ENCODE measurements at places on chromosomes 6 and 20.

GRCh38 chr6:113862112-113862511, 5.0 kb downstream of the MARCKS start:
- no peak for DNase-seq

GRCh38 chr6:73610444-73611275, 43.1 kb downstream of the SLC17A5 start:
- DNase-seq = no peak

GRCh38 chr20:61659246-61659993, 406.3 kb downstream of the TAF4 start:
- DNase-seq = no peak

GRCh38 chr6:38316099-38316868, 323.4 kb downstream of the BTBD9 start:
- DNase-seq = no peak

DNA sequence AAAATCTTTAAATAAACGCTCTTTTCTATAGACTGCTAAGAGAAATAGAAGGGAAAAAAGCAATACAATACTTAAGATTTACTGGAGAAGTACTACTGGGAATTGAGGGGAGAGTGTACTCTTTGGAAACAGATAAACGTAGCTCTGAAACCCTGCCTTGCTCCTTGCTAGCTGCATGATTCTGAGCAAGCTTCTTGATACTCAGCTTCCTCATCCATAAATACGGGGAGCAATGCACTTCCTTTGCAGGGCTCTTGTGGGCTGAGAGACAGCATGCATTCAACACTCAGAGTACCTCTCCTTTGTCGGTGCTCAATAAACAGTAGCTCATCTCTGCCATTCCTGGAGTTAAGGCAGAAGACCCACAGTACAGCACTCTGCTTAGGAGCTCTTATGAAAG, 159.7 kb downstream of the BTBD9 start:
- DNase-seq = no peak

DNA sequence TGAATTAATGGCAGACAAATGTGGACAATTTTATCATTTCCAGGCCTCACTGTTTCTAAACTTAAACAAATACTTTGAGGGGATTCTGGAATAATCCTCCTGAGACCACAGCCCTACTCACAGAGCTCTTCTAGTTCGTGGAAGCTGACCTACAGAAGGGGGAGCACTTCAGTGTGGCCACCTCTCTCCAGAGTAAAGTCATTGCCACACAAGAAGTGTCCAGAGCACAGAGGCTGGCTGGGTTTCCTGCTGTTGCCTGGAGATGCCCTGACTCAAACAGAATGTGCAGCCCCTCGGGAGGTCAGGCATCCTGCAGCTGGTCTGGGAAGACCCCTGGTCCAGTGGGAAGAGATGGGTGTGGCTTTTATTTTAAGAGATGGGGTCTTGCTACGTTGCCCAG, 110.9 kb downstream of the QRSL1 start:
- no peak for DNase-seq

GRCh38 chr20:9075264-9076095, 6.6 kb downstream of the PLCB4 start:
- DNase-seq = no peak

DNA sequence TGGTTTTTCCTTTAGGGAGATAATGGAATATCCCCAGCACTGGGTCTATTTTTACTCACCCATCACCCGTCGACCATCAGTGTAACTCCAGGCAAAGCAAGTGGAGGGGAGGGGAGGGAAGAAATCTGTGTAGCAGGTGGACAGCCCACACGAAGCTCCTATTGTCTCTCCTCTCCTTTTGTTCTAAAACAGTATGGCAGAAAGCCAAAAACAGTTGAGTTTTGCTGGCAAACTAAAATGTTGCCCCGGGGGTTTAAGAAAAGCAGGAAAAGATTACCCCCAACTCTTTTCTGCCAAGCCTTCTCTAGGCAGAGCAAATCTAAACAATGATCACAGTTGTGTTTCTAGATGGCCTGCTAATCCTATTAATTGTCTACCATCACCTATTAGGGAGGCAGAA, 89.7 kb downstream of the PREP start:
- no peak for DNase-seq

GRCh38 chr6:139028215-139028657, 309 bp upstream of the ABRACL start:
- no peak for DNase-seq

- no peak for DNase-seq
These were observed 17.8 kb downstream of the CD93 start for GRCh38 chr20:23068283-23068682.

- no peak for DNase-seq
These were observed 8.6 kb upstream of the LBP start for GRCh38 chr20:38337561-38338140.

DNA sequence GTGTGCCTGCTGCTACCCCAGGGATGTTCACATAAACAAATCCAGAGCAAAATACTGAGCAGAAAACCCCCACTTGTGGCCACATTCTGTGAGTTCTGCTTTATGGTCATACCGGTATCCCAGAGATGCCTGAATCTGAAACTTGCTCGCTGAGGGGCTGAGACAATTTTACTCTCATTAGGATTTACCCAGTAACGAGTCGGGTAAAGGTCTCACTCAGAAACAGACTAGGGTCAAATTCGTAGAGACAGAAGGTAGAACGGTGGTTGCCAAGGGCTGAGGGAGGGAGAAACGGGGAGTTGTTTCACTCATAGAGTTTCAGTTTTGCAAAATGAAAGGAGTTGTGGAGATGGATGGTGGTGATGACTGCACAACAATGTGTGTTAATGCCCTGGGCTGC, 45.4 kb upstream of the NKX2-2 start:
- no peak for DNase-seq

GRCh38 chr6:167979436-167980139, 17.9 kb upstream of the KIF25 start:
- DNase-seq = no peak

DNA sequence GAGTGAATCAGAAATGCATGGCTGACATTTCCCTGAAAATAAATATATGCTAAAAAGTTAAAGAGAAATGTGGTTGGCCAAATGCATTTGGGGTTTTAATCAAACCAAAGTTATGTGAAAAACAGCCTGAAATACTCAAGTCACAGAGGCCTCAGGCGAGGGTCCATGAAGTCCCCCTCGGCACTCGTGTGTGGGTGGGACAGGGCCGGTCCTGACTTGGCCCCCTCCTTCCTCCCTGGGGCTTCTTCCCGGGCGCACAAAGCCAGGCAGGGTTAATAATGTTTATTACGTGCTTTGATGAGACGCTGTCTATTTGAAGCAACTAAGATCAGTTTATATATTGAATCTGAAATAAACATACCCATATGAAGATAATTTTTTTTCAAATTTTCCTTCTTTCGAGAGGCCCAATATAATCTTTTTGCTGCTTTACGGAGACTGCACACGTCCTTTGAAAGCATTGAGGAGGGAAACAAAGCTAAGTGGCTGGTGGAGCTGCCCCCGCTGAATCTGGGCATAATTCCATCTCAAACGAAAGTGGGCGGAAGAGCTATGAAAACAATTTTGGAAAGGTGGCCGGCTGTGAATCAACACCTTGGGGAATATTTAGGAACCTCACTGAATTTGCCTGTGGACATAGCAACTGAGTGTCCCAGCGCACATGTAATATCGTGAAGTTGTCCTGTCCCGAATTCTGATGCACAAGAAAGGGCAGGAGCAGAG, 55.8 kb upstream of the SMOC2 start:
- no peak for DNase-seq

DNA sequence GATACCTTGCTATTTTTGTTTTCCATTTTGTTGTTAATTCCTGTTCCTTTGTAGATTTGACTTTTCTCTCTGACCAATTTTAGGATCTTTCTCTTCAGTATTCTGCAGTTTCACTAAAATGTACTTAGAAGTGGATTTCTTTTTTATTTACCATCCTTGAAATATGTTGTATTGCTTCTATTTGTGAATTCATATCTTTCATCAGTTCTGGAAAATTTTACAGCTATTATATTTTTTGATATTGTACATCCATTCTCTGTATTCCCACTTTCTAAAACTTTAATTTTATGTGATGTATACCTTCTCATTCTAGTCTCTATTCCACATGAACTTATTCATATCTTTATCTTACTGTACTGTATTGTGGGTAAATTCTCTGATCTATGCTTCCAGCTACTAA, 9.7 kb upstream of the ALDH8A1 start:
- DNase-seq = no peak

DNA sequence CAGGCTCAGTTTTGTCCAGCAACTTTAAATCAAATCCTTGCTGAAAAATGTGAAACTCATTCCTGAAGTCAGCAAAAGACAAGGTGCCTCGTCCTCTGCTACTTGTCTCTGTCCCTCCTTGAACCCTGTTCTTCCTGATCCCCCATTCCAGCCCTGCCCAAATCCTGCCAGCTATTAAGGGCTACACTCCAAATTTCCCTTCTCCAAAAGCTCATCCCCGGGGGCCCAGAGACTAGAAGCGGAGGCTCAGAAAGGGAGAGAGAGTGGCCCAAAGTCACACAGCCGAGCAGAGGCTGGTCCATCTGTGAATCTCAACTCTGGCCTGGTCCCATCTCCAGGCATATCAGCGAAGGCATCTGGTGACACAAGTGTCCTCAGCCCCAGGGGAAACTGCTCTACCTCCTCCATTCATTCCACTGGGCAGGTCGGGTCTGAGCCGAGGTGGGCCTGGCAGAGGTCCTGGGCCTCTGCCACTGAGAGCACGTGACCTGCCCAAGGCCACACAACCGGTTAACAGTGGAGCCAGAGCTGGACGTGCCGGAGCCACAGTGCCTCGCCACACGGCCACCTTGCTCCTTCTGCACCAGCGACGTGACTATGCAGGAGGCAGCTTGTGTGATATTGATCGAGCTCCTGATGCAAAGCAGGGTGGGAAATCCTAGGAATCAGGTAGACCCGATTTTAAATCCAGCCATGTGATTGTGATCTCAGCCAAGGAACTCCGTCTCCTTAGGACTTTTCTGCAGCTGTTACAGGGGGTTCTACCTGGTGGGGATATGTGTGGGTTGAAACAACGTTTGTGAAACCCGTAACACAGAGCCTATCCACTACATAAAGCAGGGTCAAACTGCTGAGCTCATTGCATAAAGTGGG, 28.6 kb downstream of the NOL4L start:
- DNase-seq = no peak

DNA sequence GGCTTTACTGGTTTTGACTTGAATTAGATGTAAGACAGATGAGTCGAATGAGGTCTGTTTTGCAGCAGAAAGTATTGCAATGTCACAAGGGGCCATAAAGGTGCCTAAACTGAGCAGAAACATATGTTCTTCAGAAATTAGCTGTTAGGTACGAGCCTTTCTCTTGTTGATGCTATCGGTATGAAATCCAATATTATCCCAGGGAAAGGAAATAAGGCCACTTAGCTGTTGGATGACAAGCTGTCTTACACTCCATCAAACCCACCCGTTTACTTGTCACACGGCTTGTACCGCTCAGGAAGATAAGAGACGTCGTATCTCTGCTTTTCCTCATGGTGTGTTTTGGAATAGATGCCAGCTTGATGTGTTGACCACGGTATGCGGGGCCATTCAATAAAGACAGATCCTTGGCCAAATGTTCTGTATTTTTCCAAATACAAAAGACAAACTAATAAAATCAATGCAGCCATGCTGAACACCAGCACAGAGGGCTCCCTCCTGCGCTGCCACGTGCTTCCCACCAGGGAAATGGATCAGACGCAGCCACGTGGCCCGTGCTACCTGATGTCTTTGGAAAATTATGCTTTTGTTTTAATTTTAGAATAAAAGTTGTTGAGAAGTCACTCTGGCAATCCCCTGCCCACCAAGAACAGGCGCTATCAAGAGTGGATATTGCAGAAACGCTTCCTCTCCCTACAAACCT, 255.9 kb upstream of the SULF2 start:
- DNase-seq = no peak

- DNase-seq = no peak
These were observed 706.3 kb downstream of the TFAP2A start for GRCh38 chr6:9708600-9708999.

GRCh38 chr6:10555625-10556309, 34.6 kb downstream of the GCNT2 start:
- no peak for DNase-seq

GRCh38 chr20:29878281-29878741, 1379.2 kb upstream of the DEFB115 start:
- no peak for DNase-seq

- DNase-seq = no peak
These were observed 129.6 kb downstream of the CD24 start for GRCh38 chr6:106844930-106845329.

GRCh38 chr6:47438481-47439347, 38.9 kb upstream of the CD2AP start:
- DNase-seq = no peak

DNA sequence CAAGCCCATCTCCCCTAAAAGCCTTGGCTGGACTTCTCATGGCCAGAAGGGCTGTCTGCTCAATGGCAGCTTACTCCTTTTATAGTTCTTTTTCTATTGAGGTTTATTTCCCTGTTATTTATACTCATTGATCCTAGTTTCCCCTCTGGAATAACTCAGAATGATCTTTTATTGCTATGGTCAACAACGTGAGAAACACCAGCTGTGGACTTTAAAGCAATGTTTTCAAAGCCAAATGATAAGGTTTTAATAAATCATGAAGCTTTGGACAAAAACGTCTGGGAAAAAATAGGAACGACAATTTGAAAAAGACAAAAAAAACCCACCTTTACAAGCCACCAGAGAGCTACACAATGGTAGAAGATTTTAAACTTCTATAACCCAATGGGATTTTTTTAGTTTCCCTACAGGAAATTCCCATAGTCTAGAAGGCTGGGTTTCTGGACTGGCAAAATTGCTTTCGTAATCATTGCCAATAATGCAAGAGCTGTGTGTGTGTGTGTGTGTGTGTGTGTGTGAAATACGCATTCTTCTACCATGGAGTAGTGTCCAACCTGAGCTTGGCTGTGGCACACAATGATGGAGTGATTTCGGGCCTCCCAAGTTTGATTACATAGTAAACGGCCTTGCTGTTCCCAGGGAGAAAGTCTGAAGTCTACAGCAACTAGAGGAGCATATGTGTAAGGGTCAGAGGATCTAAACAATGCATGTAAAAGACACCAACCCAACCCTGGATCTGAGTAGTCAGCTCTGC, 396.0 kb downstream of the SYNE1 start:
- DNase-seq = no peak

- DNase-seq = no peak
These were observed 954.7 kb upstream of the ADGRB3 start for GRCh38 chr6:67680297-67680932.

DNA sequence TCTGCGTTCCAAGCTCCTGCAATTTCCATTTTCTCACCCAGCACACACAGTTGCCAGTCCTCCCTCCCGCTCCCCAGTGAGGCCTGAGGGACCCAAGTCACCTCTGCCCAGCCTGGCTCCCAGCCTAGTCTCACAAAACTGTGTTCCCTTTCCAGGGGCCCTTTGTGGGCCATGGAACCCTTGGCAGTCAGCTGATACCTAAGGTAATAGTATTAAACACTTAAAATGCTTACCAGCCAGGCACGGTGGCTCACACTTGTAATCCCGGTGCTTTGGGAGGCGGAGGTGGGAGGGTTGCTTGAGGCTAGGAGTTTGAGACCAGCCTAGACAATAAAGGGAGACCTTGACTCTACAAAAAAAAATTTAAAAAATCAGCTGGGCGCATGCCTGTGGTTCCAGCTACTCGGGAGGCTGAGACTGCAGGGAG, 3.2 kb upstream of the RBM38 start:
- DNase-seq = no peak

- no peak for DNase-seq
These were observed 33.8 kb upstream of the PLCB4 start for GRCh38 chr20:9035126-9035525.
